Activated T-helper 17 cell treated with anti-CD3 and anti-CD28 coated beads, Interleukin-2, amount 50 U/mL, for 72 hours (primary cell): ENCODE measurements at places on chromosomes 2 and 18.

GRCh38 chr2:44254023-44254422, 21.3 kb upstream of the SLC3A1 start:
- ATAC-seq = no peak

DNA sequence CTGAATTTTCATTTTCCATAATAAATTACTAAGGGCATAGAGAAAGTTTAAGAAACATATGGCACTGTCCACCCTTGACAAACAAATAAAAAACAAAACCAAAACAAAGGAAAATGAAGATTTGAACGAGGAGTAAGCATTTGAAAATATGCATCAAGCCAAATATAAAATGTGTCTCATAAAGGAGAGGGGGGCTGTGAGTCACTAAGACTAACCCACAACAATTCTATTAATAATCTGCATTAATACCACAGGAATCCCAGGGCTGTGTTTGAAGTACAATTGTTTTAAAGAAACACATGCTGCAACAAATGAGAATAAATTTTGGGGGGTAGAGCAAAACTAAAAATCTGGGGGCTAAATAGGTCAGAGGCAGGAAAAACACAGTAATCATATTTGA, 53.8 kb upstream of the STK17B start:
- ATAC-seq = no peak

DNA sequence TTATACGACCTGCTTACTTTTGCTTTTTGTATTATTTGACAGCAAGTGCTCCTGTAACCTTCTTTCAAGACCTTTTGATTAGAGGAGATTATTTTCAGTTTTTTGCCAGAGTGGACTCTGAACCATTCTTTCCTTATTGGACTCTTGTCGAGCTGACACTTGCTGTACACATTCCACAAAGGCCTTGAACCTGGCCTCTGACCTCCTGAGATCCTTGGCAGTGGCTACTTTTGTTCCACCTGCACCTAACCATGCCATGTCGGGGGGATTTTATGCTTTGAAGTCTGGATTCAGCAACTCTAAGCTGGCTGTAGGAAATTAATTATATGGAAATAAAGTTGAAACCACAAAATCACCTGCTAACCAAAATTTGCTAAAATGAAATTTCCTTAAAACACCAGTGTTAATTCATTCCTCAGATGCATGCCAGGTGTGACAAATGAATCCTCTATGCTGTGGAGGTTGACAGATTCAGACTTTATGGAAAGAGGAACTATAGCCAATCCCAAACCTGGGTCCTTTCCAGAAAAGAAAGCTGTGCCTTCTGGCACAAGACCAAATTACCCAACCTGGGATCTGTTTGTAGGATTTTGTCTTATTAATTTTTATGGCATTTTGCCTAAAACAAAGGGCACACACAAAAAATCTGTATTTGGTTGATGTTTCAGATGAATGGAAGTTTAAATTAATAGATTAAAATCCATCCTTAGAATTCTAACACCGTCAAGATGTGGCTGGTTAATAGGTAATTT, 110.4 kb downstream of the CDC42EP3 start:
- ATAC-seq = no peak

DNA sequence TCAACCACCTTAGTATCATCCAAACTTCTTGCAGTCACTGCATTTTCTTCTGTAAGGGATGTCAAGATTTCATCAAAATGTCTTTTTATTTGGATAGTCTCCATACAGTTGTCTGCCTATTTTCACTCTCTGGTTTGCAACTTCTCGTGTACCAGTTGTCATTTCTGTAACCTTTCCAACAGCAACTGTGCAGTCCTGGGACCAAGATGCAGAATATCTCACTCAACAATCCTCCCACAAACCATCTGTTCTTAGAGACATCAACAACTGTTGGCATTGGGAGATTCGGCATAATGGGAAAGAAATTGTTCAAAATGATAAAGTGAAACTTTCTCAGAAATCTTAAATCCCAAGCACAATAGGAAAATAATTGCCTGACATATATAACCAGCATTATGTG, 933.6 kb upstream of the SLC39A10 start:
- ATAC-seq = no peak

DNA sequence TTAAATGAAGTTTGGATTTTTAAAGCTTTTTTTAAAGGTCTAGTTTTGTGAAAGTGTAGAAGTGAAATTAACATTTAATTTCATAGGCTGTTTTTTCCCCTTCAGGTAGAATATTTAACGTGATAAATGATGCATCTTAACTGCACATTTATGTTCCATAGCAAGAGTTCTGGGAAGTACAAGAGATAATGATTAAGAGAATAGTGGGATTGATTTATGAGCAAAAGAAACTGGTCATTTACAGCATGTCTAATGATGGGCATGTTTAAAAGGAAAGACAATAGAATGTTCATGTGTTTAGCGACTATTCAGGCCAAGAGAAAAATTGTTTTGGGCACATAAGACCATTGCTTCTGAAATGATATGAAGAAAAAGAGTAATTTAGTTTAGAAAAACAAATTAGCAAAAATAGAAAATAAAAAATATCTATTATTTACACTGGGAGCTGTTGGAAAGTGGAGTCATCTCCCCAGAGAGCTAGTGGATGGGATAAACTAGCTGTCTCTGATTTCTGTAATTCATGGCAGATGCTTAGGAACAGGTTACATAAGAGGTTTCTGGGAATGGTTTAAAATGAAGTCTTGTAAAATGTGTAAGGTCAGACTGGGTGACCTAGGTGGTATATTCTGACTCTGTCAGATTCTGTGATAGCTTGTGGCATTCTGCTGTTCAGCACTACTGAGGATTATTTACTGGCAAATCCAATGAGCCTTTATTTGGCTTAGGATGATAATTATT, 60.7 kb downstream of the WDR7 start:
- no peak for ATAC-seq

GRCh38 chr2:111135910-111136297, 15.2 kb downstream of the BCL2L11 start:
- ATAC-seq = no peak

GRCh38 chr2:133266926-133267590, 301.2 kb downstream of the NCKAP5 start:
- ATAC-seq = no peak

- no peak for ATAC-seq
These were observed 2.1 kb upstream of the WNT6 start for GRCh38 chr2:218857371-218858137.

DNA sequence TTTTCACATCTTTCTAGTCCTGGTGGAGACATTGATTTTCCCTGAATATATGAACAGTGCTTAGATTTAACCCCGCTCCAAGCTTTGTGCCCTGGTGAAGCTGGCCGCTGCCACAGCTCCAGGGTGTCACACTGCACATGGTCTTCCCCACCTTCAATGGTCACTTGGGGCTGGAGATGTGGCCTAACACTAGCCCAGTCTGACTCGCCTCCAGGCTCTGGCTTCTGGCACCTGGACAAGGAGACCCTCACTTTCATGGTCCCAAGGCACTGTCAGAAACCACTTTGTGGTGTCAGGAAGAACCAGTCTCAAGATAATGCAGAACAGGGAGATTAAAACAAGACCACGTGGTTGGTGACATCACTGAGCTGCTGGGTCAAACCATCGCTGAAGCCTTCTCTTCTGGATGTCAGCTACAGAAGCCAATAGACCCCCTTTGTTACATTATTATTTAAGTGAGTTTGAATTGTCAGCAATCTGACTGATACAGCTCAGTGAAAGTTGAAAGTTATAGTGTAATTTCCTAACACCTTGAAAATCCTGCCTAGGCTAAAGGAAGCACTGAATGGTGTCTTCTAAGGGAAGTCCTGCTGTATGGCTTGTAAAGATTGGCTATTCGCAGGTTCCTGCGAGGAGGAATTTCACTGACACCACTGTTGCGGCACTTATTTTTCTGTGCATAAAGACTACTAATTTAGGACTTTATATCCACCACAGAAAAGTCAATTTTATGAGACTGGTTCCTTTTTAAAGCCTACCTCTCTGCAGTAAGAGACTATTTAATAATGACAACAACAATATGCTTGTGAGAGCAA, 55.0 kb upstream of the CTDP1 start:
- no peak for ATAC-seq

- no peak for ATAC-seq
These were observed 138.7 kb upstream of the AQP4 start for GRCh38 chr18:27004056-27004829.

- no peak for ATAC-seq
These were observed 328.7 kb upstream of the FAM98A start for GRCh38 chr2:33927756-33928155.

DNA sequence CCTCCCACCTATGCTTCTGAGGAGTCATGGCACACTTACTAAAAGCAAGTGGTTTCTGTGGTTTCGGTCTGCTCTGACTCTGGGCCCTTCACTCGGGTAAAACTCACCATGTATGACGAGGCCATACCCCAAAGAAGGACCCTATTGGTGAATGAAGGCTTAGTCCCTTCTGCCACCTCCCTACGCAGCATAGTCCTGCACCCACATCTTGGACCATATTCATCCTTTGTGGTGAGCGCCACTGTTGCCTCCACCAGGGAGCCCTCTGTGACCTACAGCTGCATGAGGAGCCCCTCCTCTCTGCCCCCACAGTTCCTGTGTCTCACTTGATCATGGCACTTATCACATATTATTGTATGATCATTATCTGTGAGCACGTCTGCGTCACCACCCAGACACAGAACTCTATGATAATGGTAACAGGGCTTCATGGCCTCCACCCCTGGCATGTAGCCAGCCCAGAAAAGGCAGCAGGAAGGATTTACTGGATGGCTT, 113.3 kb downstream of the TFCP2L1 start:
- peak; percentile 53 for ATAC-seq

GRCh38 chr2:53087262-53087873, 680.2 kb upstream of the CHAC2 start:
- no peak for ATAC-seq

DNA sequence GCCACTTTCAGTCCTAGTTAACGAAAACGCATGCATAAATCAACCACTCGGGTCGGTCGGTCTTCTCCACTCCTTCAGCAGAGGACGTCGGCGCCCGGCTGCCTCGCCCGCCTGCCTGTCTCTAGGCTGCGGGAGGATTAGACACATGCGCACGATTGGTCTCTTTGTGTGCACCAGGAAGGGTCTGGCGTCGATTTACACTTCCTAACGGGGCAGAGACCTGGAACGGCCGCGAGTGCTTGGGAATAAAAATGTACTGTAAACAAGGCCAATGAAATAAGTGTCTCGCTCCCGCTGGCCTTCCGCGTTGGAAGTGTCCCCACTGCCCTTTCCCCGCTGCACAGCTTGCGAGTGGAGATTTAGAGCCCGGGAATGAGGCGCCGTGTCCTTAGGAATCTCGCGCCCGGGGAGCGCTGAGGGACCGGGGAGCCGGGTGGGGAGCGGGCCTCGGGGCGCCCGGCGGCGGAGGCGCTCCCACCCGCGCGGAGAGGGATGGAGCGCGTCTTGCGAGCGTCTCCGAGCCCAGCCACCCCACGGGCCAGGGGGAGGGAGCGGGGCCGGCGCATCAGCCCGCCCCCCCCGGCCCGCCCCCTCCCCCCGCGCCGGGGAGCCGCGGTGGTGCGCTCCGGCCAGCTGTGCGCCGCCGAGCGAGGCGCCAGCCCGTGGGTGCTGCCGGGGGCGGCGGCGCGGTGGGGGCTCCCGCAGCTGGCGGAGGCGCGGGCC, at the start of gene DOK6:
Gene DOK6 (plus strand): TSS at position 636 of the 723 bp plus-strand sequence.
- ATAC-seq = no peak

- ATAC-seq = no peak
These were observed 21.7 kb downstream of the HDAC4 start for GRCh38 chr2:239378918-239379640.

DNA sequence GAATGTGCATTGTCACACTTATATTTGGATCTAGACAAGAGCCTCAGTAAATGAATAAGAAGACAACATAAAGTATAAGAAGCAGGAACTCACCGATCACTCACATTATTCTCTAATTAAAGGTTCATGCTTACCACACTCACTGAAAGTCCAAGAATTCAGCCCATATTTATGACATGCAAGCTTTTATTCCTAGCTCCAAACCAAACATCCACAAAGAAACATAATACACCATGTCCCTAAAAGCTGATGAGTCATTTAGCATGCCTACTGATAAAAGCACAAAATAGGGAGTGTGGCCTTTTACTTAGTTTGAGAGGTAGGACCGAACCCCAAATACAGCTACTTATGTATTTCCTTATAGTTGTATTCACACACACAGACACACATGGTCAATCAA, 1094.6 kb upstream of the CDH2 start:
- no peak for ATAC-seq

GRCh38 chr18:10202845-10203321, 251.6 kb upstream of the APCDD1 start:
- no peak for ATAC-seq

- ATAC-seq = no peak
These were observed 115.4 kb upstream of the PKDCC start for GRCh38 chr2:41932241-41933045.

DNA sequence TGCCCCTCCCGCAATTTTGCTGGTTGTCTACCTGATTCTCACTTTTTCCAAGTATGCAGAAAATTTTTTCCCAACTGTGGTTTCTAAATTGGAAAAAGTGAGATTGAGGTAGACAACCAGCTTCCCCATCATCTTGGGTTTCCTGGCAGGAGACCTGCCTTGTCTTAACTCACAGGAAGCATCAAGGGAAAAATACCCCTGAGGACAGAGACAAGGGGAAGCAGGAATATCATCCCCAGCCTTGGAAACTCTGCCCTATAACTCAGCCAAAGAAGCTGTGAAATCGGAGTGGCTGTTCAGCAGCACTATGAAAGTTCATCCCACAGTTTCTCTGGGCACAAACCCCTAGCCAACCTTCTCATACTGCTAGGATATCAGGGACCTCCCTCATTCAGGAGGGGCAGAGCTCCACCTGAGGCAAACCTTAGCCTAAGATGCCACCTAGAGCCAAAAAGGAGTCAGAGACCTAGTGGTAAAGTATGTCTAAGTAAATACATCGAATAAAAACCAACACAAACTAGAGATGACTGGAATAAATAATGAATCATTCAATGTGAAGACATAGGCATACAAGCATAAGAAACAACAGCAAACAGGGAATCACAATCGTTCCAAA, 68.2 kb downstream of the ZSWIM2 start:
- no peak for ATAC-seq

DNA sequence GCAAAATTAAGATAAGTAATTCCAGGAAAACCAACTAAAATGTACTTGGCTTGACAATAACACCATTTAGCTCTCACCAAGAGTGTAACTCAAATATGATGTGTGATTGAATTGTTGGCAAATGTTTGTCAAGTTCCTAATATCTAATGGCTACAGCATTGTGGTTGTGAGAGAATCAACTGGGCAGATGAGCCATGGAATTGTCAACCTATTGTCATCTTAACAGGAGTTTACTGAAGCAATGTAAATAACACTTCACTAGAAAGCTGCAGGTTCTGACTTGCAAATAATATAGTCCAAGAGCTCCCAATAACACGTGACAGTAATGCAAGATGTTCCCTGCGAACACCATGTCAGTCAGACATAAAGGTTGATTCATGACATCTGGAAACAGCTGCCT, 495.2 kb upstream of the MEIS1 start:
- no peak for ATAC-seq

- no peak for ATAC-seq
These were observed 27.3 kb upstream of the TDRD15 start for GRCh38 chr2:21096458-21096857.

DNA sequence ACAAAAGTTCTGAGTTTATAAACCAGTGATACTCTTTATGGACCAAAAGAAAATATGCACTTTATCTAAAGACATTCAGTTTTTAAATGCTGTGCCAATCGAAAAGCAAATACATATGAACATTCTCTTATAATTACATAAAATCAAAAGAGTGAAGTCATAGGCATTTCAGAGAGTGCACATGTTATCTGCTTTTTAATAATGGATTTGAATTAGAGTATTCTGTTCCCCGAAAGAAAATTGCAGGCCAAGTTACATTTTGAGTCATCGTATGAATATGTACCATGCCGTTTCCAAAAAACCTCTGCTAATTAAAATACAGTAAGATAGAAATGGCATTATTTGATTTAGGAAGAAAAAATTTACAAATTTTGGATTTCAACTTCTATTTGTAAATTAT, 565.7 kb downstream of the ZEB2 start:
- ATAC-seq = no peak
